ENCODE measurements at places on chromosomes 11 and 22. TPM values are rescaled to one million over a fixed set of nuclear protein-coding genes. Genes with fewer than 3 reads are reported as not detected.

VPREB1 gene
- not detected for total RNA-seq

CTSC gene
- total RNA-seq = 99.6 TPM

HARBI1 gene
- total RNA-seq = 5.3 TPM

MRGPRF gene
- total RNA-seq = not detected

NAALAD2 gene
- total RNA-seq = not detected

BAIAP2L2 gene
- total RNA-seq = 0.32 TPM

HTR3B gene
- not detected for total RNA-seq

OR2AG1 gene
- not detected for total RNA-seq

IL18 gene
- not detected for total RNA-seq

MMP11 gene
- 0.69 TPM for total RNA-seq

UBQLNL gene
- total RNA-seq = 0.18 TPM

DGCR2 gene
- 24.1 TPM for total RNA-seq

RFPL1 gene
- total RNA-seq = not detected

C11orf42 gene
- total RNA-seq = not detected

IFITM1 gene
- 208 TPM for total RNA-seq

C22orf31 gene
- total RNA-seq = not detected

SPDYC gene
- not detected for total RNA-seq

PYGM gene
- total RNA-seq = 4.8 TPM

OR56A1 gene
- not detected for total RNA-seq

IL17REL gene
- total RNA-seq = not detected

OPCML gene
- not detected for total RNA-seq

PRG3 gene
- total RNA-seq = not detected

BIRC3 gene
- total RNA-seq = 101 TPM

TBX1 gene
- total RNA-seq = 0.56 TPM

CHST1 gene
- total RNA-seq = 0.23 TPM
